ENCODE measurements at places on chromosomes 2 and 18. TPM values are rescaled to one million over a fixed set of nuclear protein-coding genes. Genes with fewer than 3 reads are reported as not detected.

Gene NDUFAF7
- total RNA-seq, result 26.5 TPM

Gene RGPD3
- total RNA-seq, result 0.44 TPM

Gene PKDCC
- total RNA-seq, result not detected

Gene CYB5A
- total RNA-seq, result 11.1 TPM

Gene DPYSL5
- not detected for total RNA-seq

Gene ARHGEF33
- not detected for total RNA-seq

Gene CNGA3
- total RNA-seq, result not detected

Gene LIMS3
- total RNA-seq, result not detected

Gene NT5C1B
- not detected for total RNA-seq

Gene KCNG2
- not detected for total RNA-seq

Gene ATP6V1B1
- total RNA-seq, result not detected

Gene PMS1
- 24.3 TPM for total RNA-seq

Gene TMEM163
- 0.64 TPM for total RNA-seq

Gene CPLX4
- total RNA-seq, result not detected

All from CD4-positive, CD25-positive, alpha-beta regulatory T cell (primary cell).